NCI-H460 (cell line): ENCODE measurements at places on chromosomes 12 and 14.
A peak's percentile ranks its signal among the peaks of the same experiment; 100 is the strongest.

DNA sequence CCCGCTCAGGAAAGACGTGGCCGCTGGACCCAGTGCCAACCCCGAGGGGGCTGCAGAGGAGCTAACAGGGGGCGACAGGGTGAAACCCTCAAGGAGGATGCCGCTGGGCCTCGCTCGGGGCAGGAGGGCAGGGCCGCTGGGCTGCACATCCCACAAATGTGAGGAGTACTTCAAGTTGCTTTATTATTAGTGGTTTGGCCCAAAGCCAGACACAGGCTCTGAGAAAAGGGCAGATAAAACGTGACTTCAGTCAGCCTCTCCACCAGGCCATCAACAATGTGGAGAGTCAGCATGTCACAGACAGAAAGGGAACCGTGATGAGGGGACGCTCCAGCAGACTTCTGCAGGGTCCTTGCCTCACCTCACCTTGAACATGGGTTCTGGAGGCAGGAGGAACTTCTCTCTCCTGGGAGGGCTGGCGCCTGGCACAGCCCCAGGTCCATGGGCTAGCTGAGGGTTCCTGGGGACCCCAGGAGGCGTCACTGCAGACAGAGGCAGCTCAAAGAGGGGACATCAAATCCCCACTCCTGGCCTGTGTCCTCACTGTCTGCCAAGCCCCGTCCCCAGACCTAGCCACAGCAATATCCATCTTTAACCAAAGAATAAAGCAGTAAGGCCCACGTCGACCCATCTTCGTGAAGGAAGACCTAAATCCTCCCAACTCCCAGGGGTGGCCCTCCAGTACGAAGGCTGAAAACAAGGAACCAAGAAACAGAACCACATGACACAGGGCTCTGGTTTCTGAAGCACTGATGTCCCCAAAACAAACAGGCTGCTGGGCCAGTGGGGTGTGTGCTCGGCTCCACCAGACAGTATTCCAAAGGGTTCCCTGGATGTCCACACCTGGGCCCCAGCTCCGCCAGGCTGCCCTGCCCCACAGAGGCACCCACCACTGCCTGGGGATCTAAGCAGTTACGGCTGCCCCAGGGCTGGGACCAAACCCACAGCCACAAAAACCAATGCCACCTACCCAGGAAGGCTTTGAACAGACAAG is 35.1 kb downstream of the CCDC85C start:
- DNase-seq: no peak

- DNase-seq: no peak
Observed at GRCh38 chr14:81331229-81332021, 68.7 kb downstream of the STON2 start.

GRCh38 chr12:26034371-26035142 is 76.1 kb downstream of the RASSF8 start:
- DNase-seq: peak; percentile 80

DNA sequence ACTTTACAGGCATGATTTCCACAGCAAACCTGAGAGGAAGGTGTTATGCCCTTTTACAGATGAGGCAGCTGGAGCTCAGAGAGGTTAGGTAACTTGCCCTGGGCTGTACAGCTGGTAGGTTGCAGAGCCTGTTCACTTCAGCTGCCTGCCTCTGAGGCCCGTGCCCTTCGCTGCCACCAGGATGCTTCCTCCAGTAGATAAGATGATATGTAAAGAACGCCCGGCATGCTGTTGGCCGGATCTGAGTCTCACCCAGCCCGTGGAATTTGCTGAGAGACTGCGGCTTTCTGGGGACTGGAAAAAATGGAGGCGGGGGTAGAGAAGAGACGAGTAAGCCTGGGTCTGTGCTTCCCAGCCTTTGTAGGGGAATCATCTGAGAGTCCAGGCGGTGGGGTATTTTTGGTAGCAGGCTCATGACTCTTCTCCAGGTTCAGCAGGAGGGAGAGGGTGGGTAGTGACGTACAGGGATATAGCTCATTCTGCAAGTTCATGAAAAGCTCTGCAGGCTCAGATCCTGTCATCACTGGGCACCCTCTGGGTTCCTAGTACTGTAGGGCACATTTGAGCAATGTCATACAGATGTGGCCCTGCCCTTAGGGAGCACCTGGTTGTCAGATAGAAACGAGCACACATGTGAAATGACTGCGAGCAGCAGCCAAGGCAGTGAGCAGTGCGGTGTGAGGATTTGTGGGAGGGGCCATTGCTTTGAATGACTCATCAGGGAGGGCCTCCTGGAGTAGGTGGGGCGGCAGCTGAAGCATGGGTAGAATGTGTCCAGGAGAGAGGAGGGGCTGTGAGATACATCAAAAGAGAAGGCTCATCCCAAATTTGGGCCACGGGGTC is 159.4 kb downstream of the TSPAN9 start:
- DNase-seq: peak; percentile 64

- DNase-seq: no peak
Observed at GRCh38 chr12:1839956-1840951, 19.9 kb downstream of the LRTM2 start.
